ENCODE measurements at places on chromosomes 12 and 14. TPM values are rescaled to one million over a fixed set of nuclear protein-coding genes. Genes with fewer than 3 reads are reported as not detected.

GRCh38 chr14:72024043-72024407, 91.8 kb downstream of the RGS6 start:
- DNase-seq, result peak; percentile 34

- DNase-seq, result peak; percentile 68
Measured at GRCh38 chr14:105861985-105862465, 335.6 kb downstream of the TMEM121 start.

- DNase-seq, result no peak
Measured at GRCh38 chr12:76898442-76898841, 19.6 kb upstream of the CSRP2 start.

- DNase-seq, result no peak
Measured at GRCh38 chr12:48776956-48777355, 11.9 kb downstream of the ADCY6 start.

GRCh38 chr14:68199554-68200151, 380.1 kb downstream of the RAD51B start:
- DNase-seq, result no peak

The KRT82 gene
- total RNA-seq, result not detected

The PAPLN gene
- total RNA-seq, result 0.46 TPM

The AVPR1A gene
- not detected for total RNA-seq

The GPR84 gene
- 0.33 TPM for total RNA-seq

The HPD gene
- not detected for total RNA-seq

The BAZ1A gene
- 69.4 TPM for total RNA-seq
